Esophagus mucosa (tissue), 1 donor: ENCODE measurements at places on chromosomes 16 and 17. TPM values are rescaled to one million over a fixed set of nuclear protein-coding genes. Genes with fewer than 3 reads are reported as not detected.
A peak's percentile ranks its signal among the peaks of the same experiment; 100 is the strongest.

Gene SAT2
- 35.7 TPM for total RNA-seq

Gene SOST
- total RNA-seq = not detected

Gene CACNG5
- not detected for total RNA-seq

Gene CHST6
- total RNA-seq = 4.6 TPM

Gene C16orf86
- 0.84 TPM for total RNA-seq

Gene PRKCB
- 0.76 TPM for total RNA-seq

Gene C16orf74
- 10.9 TPM for total RNA-seq

DNA sequence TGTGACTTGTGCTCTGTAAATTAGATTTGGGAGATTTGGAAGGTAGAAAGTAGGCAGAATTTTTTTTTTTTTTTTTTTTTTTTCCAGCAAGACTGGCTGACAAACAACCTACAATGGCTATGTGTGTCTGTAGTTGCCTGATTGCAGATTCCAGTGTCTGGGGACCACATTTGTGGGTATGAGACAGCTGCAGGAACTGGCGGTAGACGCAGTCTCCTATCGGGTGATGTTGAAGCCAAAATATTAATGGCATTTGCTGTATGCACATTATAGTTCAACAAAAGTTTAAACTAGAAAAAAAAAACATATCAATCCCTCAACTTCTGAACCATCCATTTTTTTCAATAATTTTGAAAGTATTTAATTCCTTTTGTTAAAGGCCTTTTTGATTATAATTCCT lies 665.2 kb downstream of the TOX3 start:
- ATAC-seq = no peak

GRCh38 chr17:49715216-49715615 lies 7.5 kb upstream of the SLC35B1 start:
- no peak for ATAC-seq

DNA sequence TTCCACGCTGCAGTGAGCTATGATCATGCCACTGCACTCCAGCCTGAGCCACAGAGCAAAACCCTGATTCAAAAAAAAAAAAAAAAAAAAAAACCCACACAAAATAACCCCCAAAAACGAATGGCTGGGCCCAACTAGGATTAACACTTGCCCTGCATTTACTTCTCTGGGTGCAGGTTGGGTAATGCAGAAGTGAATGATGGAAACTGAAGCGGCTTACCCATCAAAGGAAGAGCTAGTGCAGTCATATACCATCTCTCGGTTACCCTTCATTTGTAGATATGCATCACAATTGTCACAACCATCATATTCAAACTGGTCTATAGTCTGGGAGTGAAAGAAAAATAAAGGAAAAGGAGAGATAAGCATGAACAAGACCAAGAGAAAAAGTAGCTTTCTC lies 819 bp downstream of the SUPT4H1 start:
- ATAC-seq = no peak

GRCh38 chr17:5544115-5544514 lies 40.2 kb downstream of the NLRP1 start:
- no peak for ATAC-seq

GRCh38 chr16:65658349-65658748 lies 536.5 kb upstream of the CDH11 start:
- peak; percentile 94 for ATAC-seq

DNA sequence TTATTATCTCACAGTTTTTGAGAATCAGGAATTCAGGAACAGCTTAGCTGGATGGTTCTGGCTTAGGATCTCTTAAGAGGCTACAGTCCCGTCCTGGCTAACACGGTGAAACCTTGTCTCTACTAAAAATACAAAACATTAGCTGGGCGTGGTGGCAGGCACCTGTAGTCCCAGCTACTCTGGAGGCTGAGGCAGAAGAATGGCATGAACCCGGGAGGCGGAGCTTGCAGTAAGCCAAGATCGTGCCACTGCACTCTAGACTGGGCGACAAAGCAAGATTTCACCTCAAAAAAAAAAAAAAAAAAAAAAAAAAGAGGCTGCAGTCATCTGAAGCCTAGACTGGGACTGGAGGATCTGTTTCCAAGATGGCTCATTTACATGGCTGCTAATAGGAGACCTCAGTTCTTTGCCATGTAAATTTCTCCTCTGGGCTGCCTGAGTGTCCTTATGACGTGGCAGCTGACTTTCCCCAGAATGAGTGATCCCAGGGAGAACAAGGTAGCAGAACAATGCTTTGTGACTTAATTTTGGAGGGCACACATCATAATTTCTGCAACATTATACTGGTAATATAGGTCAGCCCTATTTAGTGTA lies 95.8 kb upstream of the CORO6 start:
- no peak for ATAC-seq

DNA sequence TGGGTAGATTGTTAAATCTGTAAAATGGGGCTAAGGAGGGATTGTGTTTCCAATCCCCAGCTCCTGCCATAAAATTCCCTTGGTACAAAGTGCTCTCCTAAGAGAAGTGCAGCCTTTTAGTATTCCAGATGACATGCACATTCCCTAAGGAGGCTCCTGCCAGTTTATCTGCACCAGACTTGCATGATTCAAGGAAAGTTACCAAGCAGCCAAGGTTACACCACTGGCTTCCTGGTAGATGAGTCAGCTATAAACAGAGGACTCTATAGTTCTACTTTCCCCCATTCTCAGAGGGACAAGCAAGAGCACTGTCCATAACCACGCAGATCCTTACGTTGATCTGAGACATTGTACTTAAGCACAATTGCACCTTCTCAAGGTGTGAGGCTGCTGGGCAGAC lies 1.9 kb downstream of the CALB2 start:
- ATAC-seq = peak; percentile 60

DNA sequence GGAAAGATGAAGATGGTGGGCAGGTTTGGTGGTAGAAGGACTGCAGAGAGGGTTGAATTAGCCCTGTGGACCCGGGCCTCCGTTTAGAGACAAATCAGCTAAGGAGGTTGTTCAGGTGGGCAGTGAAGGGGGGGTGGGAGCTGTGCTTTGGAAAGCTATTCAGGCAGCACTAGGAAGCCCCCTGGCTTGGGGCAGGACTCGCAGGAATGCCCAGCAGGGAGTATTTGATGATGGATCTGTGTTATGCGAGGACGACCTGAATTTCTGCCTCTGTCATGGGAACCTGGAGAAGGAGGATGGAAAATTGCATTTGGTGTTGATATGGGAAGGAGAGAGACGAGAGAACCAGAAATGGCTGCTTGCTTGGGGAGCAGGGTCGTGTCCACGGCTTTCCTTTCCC lies 3.5 kb downstream of the SPDYE4 start:
- ATAC-seq = no peak

DNA sequence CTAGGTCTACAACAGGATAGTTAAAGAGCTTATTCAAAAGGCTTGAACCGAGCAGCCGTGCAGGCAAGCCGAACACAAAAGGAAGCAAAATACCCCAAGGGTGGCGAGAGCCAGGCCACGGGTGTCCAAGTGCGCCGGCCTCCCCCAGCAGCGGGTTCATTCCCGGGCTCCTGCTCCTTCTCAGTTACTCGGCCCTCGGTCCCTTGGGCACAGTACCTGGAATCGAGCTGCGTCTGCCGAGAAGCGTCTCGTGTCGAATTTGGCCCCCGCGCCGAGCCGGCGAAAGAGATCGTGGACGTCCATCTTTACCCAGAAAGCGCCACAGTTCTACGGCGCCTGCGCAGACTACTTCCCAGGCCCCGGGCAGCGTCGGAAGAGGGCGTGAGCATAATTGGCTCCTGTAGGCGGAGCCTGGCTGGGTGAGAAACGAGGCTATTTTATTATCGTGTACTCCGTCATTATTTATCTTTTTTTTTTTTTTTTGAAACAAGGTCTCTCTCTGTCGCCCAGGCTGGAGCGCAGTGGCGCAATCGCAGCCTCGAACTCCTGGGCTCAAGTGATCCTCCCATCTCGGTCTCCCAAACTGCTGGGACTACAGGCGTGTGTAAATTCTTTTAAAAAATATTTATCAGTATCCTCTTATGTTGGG lies at the start of gene DDX52:
DDX52 (minus strand) TSS at position 329 of the 649 bp plus-strand sequence; CDS start at position 303, 26 bp downstream.
- peak; percentile 95 for ATAC-seq

DNA sequence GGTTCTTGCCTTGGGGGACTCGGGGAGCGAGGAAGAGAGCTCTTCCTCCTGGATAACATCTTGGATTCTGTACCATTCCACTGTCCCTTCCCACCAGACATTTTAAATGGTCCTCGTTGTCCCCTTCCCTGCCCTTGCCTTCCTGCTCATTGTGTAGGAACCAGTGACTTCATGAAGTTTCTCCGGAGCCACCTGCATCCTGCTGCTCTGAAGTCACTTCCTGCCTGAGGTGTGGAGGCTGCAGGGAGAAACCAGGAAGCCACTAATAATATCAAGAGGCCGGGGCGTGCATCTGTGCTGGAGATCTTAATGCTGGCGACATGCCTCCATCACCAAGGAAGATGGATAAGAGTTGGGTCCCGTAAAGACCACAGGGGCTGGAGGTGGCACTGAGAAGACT lies 6.2 kb upstream of the SLC16A13 start:
- ATAC-seq = peak; percentile 22

- ATAC-seq = no peak
These were observed 27.4 kb upstream of the SSTR2 start for GRCh38 chr17:73137376-73137775.

GRCh38 chr16:67441271-67441753 lies 10.4 kb downstream of the HSD11B2 start:
- ATAC-seq = peak; percentile 87

DNA sequence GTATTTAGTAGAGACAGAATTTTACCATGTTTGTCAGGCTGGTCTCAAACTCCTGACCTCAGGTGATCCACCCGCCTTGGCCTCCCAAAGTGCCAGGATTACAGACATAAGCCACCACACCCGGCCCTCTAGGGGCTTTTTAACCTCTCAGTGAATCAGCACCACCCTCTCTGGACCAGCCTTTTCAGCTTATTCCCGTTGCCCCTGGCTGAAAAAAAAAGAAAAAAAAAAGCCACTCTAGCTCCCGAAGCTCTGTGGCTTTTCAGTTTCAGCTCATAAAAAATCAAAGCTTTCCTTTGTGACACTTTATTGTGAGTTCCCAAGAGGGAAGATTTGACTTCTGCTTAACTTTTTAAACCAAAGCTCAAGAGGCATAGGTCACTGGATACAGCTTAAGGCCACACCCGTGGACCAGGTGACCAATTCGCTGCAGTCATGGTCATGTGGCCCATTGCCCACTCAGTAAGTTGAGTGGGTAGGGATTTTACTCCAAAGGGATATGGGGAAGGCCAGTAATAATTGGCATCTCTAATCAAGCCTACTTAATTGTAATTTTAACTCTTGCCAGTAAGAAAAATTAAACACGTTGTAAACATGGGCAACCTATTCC lies 46.6 kb upstream of the MED13 start:
- ATAC-seq = no peak

DNA sequence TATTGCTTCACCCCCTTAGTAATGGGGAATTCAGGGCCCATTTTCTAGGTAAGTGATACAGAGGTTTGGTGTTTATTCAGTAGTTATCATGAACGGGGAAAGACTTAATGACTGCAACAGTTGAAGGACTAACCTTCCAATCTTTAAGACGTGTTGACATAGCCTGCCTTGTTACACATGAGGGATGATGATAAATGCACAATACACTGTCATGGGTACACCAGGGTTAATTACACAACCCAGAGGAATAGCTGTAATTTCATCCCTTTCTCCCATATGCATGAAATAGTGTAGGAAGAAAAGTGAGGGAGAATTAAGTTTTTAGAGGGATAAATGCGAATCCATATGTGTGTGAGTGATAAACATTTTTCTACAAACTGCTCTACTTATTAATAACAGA lies 10.7 kb downstream of the MYH4 start:
- ATAC-seq = no peak

DNA sequence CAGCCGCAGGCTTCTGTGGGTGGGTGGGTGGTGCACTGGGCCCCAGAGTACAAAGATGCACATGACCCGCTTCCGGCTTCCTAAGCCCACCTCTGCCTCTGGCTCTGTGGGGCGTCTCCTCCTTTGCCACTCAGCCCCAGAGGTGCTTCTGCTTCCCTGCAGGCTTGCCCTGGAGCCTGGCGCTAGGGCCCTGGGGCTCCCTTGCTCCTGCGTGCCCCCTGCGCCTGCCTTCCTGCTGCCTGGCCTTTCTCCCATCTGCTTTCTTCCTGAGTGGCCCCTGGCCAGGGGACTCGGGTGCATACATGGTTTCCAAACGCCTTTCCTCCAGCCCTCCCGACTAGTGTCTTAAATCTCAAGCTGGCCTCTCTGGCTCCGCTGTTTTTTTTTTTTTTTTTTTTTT lies 3.4 kb downstream of the WWOX start:
- ATAC-seq = no peak

- ATAC-seq = no peak
These were observed 17.6 kb downstream of the NUP93 start for GRCh38 chr16:56747486-56748045.

- ATAC-seq = no peak
These were observed 3.4 kb downstream of the SLC25A11 start for GRCh38 chr17:4936436-4936835.

DNA sequence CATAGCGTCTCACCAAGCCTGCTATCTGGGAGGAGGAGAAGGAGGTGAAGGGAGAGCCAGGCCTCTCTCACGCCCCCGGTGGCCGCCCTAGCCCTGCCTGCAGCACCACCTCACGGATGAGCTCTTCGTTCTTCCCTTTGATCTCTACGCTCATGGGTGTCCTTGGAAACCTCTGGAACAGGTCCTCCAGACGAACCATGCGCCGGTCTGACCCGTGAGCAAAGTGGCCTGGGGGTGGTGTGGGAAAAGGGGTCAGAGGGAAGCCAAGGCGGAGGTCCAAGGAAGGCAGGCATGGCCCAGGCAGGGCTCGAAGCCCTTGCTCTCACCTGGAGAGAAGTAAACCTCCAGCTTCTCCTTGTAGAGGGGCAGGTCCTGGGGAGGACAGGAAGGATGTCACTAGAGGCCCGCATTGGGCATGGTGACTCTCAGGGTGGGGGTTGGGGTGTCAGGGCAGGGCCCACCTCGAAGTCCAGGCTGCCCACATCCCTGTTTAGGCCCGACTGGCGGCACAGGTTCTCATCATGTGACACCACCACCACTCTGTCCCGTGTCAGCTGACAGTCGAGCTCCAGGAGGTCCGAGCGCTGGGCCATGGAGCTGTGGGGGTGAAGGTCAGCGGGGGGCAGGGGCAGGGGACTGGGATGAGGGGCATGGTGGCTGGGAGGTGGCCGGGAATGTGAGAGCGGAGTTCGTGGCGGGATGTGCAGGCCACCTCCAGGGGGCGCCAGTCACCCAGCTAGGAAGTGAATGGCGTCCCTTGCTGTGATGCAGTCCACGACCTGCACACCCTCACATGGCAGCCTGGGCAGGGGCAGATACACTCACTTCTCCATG lies 923 bp downstream of the GDPD3 start:
- peak; percentile 40 for ATAC-seq

- peak; percentile 47 for ATAC-seq
These were observed 12.0 kb downstream of the EEF2K start for GRCh38 chr16:22217890-22218730.

- no peak for ATAC-seq
These were observed 25.1 kb downstream of the MINK1 start for GRCh38 chr17:4858068-4858881.
